ENCODE measurements at places on chromosomes 6 and 20.

- no peak for DNase-seq
Observed at GRCh38 chr6:98777762-98778161, 56.6 kb upstream of the POU3F2 start.

DNA sequence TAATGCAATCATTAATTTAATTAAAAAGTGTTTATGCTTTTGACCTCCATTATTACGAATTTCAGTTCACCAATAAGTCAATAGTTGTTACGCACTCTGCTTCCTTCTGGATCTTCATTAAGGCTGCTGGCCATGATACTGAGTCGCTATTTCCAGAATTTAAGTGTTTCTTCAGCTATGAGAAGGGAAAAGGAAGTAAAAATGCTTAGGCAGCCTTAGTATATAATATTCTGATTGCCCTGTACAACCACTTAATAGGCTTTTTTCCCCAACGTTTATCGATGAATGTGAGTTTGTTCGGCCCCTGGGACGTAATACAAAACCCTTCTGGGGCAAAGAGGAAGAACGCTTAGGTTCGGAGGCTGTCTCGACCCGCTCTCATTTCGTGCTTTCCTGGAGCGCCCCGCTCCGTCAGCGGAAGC is 644 bp downstream of the OARD1 start:
- no peak for DNase-seq

GRCh38 chr6:151060766-151061531 is 178.8 kb upstream of the AKAP12 start:
- no peak for DNase-seq

- DNase-seq, result no peak
Observed at GRCh38 chr20:35604449-35604747, 11.2 kb upstream of the SPAG4 start.

DNA sequence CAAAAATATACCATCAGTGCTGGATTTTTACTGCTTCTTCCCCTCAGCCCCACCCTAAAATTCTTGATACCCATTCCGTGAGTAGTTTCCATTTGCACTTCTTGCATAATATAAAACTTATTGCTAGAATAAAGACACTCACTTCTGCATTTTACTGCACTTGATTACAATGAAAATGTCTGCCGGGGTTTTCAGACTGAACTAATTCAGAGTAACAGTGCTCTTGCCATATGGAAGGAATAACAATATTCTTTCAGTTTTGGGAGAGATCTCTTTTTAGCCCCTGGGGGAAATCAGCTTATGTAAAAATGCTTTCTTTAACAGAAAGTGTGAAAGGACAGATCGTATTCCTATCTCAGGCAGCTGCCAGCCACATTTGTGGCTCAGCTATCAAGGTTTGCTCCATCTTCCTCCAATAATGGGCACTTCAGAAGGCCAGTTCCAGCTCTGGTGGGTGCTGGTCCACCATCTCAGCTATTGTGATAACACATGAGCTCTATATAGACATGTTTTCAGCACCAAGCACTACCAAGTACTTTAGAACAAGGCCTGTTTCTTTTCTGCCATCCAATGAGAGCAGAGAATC is 8.9 kb downstream of the SMLR1 start:
- DNase-seq, result no peak

DNA sequence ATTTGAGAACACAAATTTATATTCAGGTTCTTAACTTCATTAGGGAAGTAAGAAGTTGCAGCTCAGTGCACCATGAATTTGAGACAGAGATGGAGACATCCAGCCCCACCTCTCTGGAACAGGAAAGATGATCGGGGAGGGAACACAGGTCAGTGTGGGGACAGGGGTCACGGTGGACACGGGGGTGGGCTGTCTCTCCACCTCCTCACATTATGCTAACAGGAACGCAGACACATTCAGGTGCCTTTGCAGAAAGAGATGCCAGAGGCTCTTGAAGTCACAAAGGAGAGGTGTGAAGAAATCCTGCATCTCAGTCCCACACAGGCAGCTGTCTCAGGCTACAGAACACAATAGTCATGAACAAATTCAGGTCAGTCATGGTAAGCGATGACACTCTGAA is 3.1 kb downstream of the HLA-C start:
- DNase-seq, result no peak

DNA sequence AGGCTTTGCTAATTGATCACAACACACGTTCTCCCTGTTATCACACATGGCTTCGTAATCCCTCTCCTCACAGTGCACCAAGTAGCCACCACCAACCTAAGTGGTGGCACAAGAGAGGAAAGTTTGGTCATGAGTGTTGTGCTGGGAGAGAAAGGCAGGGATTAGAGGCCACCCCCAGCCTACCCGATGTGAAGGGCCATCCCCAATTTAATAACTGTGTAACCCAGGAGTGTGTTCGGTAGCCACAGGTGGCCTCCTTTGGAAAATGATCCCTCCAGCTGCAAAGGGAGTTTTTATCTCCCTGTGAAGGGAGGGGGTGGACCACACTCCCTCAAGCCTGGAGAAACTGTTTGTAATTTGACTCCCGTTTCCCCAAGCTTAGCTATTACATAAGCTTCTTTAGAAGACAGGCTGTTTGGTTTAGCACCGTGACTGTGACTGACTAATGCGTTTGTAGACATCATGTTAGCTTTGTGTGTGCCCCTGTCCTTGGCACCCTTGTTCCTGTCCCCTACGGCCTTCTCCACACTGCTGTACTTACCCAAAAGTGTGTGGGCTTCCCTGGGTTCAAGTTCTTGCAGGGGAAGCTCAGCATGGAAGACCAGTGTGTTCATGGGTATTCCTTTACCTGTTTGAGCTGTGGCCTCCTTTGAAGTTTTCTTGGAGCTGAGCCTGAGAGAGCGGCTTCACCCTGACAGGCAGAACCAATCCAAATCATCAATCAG is 20.6 kb downstream of the PPP1R16B start:
- DNase-seq, result no peak

DNA sequence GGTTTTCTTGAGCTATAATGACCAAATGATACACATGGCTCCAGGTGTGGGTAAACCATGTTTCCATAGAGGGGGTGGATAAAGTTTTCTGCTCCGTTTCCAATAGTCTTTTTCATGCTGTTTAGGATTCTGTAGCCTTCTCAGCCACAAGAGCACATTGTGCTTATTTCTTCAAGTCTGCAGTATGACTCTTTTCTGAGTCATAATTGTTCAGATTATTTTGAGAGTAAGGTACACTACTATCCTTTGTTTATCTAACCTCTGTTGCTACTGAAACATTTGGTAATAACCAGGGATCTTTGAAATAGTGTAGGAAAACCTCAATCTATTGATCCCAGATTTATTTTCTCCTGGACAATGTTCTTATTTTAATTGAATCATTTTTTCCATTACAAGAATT is 247.9 kb upstream of the BMP2 start:
- no peak for DNase-seq

GRCh38 chr6:403659-404655 is 12.4 kb downstream of the IRF4 start:
- no peak for DNase-seq

- DNase-seq, result no peak
Observed at GRCh38 chr6:44499609-44500008, 112.1 kb downstream of the CDC5L start.

- no peak for DNase-seq
Observed at GRCh38 chr6:27777126-27777525, 135.1 kb downstream of the OR2B2 start.

GRCh38 chr20:44279228-44279627 is 31.8 kb downstream of the FITM2 start:
- no peak for DNase-seq

- no peak for DNase-seq
Observed at GRCh38 chr20:49765846-49766541, 46.6 kb upstream of the SLC9A8 start.

DNA sequence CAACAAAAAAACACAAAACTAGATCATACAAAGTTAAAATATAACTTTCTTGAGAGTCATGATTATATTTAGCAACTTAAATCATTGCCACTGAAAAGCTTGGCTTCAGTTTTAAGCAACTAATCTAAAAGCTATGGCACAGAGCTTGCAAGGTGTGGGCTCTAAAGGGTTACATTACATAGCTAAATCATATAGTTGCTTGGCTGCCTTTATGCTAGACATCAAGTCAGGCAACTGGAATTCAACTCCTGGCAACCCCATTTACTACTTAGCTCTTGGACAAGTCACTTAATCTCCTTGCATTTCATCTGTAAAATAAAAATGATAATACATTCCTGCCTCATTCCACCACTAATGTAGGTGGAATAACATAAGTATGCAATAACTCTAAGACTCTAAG is 40.9 kb upstream of the GCM1 start:
- DNase-seq, result no peak

All from stimulated activated CD8-positive, alpha-beta memory T cell treated with anti-CD3 and anti-CD28 coated beads, Interleukin-4, amount 100 ng/mL, for 1 hour (primary cell).